ENCODE measurements at places on chromosomes 5 and 9. TPM values are rescaled to one million over a fixed set of nuclear protein-coding genes. Genes with fewer than 3 reads are reported as not detected.

DNA sequence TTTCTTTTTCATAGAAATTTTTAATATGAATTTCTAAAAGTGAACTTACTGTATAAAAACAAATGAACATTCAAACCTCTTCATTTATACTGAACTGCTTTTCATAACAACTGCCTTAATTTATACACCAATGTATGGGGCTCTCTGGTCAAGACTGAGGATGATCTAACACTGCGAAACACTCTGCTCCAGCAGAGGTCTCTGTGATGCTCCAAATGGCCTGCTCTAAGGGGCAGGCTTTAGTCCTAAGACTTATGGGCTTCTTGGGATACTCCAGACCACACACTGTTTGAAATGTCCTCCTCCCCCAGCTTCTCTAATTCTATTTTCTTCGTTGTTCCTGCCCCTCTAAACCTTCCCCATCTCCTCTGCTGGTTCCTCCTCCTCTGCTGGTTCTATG is 58.5 kb downstream of the LIFR start:
- DNase-seq = peak; percentile 26

RNF224 gene
- 0.86 TPM for total RNA-seq

- DNase-seq = peak; percentile 28
Observed at GRCh38 chr9:91809581-91810285, 140.3 kb downstream of the ROR2 start.

DNA sequence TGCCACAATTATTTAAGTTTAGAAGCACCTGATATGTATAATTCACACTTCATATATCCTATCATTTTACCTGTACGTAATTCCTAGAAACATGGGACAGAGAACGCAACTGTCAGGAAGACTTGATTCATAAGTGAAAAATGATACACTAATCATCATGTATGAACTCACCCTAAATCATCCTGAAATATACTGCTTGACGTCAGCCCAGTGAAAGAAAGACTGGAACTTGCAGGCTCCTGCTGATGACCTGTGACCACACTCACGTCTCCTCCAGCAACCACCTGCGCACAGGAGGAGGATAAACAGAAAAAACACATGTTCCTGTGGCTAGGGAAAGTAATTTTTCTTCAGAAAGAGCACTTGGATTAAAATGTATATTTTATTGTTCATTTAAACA is 169.7 kb downstream of the MPDZ start:
- DNase-seq = no peak

LSM11 gene
- total RNA-seq = 8.7 TPM

DNA sequence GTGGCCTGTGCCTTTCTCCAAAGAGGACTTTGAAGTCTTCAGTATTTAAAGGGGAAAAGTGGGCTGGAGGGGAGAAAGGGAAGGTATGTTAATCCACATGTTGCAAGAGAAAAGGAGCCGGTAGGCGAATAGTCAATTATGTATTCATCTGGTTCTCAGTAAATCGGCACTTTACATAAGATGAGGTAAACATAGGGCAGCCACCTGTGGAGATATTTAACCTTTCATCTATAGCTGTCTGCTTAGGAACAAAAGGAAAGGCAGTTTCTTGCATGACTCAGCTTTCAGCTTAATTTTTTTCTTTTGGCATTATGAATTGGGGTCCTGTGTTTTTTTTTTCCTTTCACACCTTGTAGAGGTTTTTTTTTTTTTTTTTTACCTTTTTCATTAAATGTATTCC is 42.2 kb downstream of the FGD3 start:
- no peak for DNase-seq

DNA sequence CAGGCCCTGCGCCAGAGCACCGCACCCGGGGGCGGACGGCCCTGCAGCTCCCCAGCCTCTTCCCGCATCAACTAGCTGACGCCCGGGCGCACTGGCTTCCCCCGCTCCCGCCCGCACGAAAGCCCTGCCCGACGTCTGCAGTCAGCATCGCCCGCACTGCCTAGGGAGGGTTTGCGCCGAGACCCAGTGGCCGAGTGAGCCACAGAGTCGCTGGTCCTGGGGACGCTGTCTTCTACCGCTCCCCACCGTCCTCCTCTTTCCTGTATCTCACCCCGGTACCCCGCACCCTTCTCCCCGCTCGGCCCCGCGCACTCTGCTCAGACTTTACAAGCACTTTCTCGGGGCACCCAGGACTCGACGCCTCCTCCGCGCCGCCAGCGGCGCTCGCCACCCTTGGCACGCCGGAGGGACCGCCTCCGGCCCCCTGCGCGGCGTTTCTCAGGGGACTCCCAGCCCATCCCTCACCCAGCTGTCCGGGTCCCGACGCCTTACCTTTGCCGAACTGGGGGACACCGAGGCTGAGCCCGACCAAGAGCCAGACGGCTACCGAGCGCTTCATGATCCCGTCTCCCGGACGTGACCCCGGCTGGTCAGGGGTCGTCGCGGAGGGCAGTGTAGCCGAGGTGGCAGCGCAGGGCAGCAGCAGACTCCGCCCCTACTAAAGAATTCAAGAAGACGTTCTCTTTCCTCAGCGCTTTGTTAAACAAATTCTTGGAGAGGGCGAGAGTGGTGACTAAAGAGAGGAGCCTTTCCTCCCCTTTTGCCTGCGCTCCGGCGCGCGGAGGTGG is 670 bp downstream of the EDIL3 start:
- peak; percentile 36 for DNase-seq

- DNase-seq = no peak
Observed at GRCh38 chr5:158023266-158023665, 164.3 kb upstream of the CLINT1 start.

NUP214 gene
- 16.2 TPM for total RNA-seq

DNA sequence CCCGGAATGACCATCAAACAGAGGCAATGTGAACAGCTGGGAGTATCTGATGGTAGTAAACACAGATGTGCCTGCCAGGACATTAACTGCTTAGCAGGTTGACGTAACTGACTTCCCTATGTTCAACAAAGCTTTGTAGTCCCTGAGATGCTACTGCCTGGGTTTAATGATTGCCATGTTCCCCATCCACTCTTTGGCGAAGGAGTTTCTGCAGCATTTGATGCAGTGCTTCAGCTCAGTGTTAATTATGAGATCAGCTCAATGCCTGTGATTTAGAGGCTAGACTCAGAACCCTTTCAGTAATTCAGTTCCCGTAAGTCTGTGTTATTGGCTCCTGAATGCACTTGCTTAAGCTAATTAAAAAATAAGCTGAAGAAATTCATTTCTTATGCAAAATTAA is 547.3 kb upstream of the ZNF608 start:
- no peak for DNase-seq

PDE8B gene
- 0.05 TPM for total RNA-seq

DNA sequence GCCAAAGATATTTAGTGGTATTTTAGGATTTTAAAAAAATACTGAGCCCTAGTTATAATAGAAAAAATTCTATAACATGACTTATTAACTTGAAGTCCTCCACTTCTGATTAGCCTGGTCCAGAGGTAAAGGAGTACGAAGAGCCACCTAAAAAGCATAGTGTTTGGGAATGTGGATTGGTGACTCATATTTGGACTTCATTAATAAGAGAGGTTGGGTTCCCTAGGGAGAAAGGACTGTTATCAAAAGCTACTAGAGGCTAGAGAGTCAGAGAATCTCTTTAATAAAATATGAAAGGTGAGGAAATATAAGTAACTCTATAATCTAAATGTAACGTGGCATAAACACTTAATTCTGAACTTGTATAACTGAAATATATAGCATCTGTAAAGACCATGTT is 180.7 kb upstream of the TARS1 start:
- DNase-seq = peak; percentile 15

ORM2 gene
- total RNA-seq = not detected

GRCh38 chr9:114035221-114035844 is 42.8 kb downstream of the AMBP start:
- DNase-seq = no peak

DNA sequence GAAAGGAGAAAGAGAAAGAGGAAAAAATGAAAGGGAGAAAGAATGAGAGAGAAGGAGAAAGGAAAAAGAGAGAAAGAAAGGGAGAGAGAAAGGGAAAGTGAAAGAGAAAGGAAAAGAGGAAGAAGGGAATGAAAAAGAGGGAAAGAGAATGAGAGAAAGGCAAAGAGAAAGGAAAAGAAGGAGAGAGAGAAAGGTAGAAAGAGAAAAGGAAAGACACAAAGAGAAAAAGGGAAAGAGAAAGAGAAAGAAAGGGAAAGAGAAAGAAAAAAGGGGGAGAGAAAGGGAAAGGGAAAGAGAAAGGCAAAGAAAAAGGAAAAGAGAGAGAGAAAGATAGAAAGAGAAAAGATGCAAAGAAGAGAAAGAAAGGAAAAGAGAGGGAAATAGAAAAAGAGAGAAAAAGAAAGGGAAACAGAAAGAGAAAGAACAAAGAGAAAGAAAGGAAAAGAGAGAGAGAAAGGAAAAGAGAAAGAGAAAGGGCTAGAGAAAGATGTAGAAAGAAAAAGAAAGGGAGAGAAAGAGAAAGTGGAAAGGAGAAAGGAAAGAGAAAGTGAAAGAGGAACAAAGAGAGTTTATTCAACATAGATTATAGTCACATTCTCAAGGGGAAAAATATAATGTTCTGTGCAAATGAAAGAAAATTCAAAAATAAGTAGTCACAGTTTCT is 165.2 kb downstream of the TMEM38B start:
- no peak for DNase-seq

All from A172 (cell line).